NCI-H187 treated with DMSO at 0.1 percent for 48 hours (cell line): ENCODE measurements at places on chromosomes 2 and 18.

- no peak for DNase-seq
Measured at GRCh38 chr18:28582724-28583123, 405.8 kb upstream of the CDH2 start.

GRCh38 chr18:24273596-24273995, 124.0 kb downstream of the OSBPL1A start:
- no peak for DNase-seq

- no peak for DNase-seq
Measured at GRCh38 chr2:230614040-230614439, 98.6 kb upstream of the CAB39 start.

GRCh38 chr18:52995875-52996274, 655.9 kb downstream of the DCC start:
- no peak for DNase-seq

GRCh38 chr2:109058191-109058632, 69.2 kb upstream of the EDAR start:
- DNase-seq = no peak

DNA sequence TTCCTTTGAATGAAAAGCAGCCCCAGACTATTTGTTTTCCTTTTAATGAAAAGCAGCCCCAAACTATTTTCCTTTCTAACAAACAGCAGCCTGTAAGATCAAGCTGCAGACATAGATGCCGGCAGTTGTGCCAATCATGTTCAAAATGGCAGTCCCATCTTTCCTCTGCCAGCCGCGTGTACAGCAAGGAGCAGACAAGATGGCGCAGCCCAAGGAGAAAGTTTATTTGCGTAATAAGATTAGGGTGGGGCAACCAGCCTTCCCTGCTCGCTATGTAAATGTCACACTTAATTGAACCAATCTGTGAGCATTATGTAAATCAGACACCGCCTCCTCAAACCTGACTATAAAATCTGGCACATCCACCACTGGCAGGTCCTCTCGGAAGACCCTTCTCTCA, 226.0 kb downstream of the TGIF1 start:
- DNase-seq = no peak

- DNase-seq = no peak
Measured at GRCh38 chr2:102782933-102783332, 21.1 kb downstream of the TMEM182 start.

- no peak for DNase-seq
Measured at GRCh38 chr2:236949089-236949905, 136.4 kb upstream of the COPS8 start.

DNA sequence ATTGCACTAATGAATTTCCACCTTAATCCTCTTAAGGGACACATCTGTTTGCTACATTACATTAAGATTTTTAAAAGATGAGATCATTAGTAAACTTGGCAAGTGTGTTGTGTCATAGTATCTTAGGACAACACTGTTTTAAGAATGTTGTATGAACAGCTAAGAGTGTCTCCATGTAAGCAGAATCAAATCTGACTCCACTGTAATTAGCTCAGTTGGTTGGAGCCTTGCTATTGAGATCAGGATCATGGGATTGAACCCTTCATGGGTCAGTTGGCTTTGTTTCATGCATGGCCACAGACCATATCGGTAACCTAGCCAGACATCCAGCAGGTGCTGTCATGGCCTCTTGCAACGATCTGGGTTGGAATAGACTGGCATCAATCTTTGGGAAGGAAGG, 5.2 kb downstream of the FHOD3 start:
- DNase-seq = no peak

DNA sequence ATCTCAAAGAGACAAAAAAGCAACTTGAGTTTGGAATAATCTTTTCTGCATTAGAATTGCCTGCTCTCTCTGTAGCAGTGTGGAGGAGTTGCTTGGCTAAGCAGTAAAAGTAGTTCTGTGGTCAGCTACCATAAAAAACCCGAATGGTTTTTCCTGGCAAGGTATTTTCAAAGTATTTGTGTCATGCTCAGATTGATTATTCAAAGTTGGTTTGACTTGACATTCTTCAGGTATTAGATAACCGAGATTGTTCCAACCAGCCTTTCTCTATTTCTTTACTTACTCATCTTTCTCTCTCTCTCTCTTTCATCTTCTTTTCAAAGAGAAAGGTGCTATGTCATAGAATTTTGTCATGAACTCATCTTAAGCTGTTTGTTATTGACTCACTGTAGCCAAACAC, 404.9 kb downstream of the CPS1 start:
- no peak for DNase-seq

DNA sequence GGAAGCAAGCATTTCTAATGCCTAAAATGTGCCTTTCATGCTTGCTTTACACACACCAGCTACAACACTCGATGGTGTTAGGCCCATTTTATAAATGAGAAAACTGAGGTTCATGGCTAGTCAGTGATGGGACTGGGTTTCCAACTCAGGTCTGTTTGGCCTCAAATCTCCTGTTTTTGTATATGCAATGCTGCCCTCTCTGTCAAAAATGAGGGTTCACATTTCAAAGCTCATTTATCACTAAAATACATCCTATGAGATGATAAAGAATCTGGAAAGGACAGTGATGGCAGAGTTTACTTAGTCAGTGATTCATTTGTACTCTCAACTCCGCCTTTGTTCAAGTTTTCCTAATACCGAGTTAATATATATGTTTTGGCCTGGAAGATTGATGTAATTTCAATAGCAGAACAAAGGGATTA, 92.3 kb downstream of the KCTD1 start:
- DNase-seq = no peak

- DNase-seq = no peak
Measured at GRCh38 chr2:32363597-32363996, 6.8 kb downstream of the BIRC6 start.

GRCh38 chr18:10149768-10150556, 236.1 kb downstream of the VAPA start:
- DNase-seq = no peak

DNA sequence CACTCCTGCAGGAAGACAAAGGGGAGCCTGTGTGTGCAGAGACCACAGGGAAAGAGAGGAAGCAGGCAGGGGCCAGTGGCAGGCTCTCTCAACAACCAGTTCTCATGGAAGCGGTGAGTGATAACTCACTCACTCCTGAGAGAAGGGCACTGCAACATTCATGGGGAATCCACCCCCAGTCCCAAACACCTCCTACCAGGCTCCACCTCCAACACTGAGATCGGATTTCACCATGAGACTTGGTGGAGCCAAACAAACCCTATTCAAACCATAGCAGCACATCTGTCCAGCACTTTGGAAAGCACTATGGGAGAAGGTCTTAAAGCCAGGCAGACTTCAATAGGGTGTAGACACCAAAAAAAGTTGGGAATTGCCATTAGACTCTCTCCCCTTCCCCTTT, 345.7 kb upstream of the SPRED2 start:
- DNase-seq = no peak

DNA sequence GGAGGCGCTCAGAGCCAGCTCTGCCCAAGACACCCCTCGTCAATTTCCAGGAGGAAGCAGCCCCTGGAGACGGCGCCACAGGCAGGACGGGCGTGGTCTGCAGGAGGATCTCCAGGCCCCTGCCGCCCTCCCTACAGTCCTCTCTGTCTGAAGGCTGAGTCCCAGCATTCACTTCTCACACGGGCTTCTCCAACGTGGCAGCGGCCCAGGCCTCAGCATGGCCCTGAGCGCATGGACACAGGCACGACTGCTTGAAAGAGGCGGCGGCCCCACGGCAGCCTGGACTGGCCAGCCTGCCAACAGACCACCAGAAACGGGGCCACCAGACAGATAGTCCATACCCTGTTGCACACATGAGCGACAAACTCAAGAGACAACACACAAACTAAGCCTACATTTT, 23.3 kb downstream of the SDC1 start:
- DNase-seq = no peak

DNA sequence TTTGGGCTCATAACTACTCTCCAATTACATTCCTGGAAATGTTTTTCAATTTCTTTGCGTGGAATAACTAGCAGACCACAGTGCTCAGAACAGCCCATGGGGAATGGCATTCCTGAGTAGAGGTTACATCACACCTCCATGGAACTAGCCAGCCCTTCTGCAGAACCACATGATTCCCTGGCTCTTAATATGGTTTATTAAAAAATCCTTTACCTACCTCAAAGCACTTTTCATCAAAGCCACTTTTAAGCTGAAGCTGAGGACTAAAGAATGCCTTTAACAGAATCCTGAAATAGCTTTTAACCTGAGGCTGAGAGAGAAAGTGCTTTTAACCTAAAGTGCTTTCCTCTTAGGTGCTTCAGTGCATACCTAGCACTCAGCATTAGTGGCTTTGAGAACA, 376.3 kb downstream of the ARHGAP15 start:
- DNase-seq = peak; percentile 67

DNA sequence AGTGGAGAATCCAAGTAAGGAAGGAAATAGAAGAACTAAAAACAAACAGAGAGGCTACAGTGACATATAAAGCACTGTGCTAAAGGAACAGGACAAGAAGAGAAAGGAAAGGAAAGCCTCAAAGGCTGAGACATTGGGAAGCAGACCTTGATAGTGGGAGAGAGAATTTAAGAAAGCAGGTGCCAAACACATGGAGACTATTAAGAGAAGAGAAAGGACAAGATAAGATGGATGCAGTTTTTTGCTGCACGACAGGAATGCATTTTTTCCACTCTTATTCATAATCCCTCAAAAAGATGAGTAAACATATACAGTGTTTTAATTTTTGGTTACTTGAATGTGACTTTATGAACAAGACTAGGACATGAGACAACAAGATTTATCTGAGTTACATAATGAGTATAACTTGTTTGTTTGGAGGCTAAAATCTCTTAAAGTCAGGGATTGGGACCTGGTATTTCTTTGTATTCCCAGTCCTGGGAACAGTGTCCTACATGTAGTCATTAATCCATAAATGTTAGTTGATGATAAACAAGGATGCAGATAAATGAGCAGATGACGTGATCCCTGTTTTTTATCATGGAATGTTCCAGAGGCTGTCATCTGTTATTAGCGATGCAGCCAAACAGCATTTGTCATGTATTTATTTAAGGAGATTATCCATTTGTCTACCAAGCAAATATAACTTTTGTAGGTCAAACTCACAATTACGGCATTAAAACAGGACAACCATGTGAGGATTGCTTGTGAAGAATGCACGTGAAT, 141.7 kb downstream of the DNER start:
- no peak for DNase-seq

GRCh38 chr2:120673571-120674061, 62.1 kb upstream of the GLI2 start:
- DNase-seq = no peak

DNA sequence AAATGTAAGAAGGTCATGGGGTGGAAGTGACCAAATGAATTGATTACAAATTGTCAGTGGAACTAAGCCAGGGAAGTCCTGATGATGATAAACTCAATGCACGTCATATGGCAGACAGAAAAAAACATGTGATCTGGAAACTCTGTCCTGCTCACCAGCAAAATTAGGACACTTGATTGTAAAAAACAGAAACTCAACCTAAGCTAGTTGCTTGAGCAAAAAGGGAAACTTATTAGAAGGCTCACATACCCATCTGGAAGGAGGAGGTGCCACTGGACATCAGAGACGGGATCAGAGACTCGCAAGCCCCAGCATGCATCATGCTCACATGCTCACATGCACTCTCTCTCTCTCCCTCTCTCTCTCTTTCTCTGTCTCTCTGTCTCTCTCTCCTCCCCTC, 96.8 kb downstream of the SP3 start:
- DNase-seq = no peak

GRCh38 chr2:75560022-75560767, 544 bp downstream of the EVA1A start:
- no peak for DNase-seq

DNA sequence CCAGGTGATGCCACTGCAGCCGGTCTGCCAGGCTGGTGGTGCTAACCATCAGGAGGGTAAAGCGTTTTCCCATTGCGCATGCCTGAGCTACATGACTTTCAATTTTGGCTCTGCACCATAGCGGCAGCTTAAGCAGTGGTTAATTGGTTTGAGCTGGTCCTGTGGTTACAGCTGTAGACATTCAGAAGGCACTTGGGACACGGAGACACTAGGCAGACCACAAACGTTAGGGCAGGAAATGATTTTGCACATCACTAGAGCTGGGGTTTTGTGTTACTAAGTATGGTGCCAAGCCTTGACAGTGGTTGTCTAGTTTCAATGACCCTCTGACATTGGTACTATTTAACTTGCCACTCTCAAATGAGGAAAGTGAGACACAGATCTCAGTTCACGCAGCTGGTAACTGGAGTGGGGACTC, 28.9 kb upstream of the CNOT11 start:
- DNase-seq = no peak

DNA sequence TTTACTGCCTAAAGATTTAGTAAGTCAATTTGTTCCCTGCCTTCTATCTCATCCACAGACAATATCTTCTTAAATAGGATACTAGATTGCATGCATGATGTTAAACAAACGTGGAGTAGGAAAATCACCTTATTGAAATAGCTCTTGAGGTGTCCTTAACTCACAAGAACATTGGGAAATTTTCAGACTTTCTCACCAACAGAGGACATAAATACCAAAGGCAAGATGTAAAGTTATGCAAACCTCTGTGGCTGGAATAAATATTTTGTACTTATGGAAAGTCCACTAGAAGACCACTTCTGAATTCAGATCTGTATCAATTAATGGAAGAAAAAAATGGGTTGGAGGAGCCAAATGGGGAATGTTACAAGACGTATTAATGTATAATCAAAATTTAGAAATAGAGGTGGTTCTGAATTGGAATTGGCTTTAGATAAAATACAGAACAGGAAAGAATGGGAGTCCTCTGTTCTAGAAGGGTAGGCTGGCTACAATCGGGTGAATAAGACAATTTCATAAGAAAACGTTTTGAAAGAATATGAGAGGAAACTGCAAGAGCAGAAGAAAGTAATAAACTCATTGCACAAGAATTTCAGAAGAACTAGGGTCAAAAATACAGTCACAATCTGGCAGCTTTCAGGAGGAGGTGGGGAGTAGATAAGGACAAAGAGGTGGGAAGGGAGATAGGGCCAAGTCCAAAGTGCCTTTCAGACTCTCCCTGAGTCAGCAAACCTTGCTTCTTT, 69.3 kb upstream of the FN1 start:
- DNase-seq = no peak

- DNase-seq = no peak
Measured at GRCh38 chr18:35939138-35939537, 33.3 kb upstream of the RMP24 start.

GRCh38 chr2:209519271-209519670, 95.4 kb downstream of the MAP2 start:
- no peak for DNase-seq

DNA sequence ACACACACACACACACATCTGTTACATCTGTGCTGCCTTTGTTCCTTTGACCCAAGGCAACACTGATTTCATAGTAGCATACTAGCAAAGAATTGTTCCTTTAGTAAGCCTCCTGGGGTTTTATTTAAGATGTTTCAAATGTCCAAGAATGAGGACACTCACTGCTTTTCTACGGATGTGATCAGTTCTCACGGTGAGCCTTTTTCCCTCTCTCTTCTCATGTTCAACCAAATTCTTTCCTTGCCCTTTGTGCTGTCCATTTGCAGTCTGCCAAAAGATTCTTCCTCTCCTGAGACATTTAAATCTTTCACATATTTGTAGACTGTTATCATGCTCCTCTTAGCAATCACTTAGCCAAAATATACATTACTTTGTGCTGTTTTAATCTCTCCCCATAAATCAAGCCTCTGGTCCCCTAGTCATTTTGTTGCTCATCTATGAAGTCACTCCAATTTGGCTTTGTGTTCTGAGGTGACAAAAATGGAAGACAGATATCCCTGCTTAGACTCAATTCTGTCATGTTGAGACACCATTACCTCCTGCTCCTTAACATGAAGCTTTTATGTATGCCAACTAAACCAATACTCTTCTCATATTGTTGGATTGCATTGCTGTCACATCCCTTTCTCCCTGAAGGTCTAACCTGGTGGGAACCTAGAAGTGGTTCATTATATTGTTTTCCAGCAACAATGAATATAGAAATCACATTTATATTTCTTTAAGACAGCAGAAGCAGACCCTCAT, 1605.3 kb upstream of the ACVR2A start:
- no peak for DNase-seq
